Transverse colon (tissue), 4 donors: ENCODE measurements at places on chromosomes 2 and 18. TPM values are rescaled to one million over a fixed set of nuclear protein-coding genes. Genes with fewer than 3 reads are reported as not detected.
A peak's percentile ranks its signal among the peaks of the same experiment; 100 is the strongest.

DNA sequence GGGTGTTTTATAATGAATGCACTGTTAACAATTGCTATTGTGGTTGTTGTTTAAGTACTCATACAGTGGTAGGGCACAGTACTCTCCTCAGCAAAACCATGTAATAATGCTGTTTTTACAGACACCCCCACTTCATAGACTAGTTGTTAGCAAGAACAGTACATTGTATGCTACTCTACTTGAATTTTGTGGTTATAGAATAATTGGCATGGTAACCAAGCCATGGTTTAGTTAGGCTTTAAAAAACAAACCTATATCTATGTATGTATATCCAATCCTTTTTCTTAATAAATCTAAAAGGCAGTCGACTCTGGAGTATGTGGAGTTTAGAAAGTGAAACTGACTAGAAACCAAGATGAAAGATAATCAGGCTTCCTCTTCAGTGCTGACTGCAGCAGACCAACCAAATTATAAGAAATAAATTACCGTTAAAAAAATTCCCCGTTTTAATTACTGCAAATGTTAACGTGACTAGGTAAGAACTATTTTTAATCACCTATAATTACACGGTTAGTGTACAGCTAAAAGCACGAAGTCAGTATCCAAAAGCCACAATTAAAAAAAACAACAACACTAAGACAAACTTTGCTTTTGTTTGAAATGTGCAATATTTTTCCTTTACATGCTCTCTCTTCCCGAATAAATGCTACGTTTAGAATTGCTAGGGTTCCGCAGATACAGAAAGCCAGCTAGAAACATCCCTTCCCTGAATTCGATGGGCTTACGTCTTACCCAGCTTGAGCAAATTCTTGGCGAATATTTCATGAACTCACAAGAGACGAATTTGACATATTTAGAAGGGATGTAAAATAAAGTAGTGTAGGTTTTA lies 113.3 kb upstream of the SERTAD2 start:
- peaks cover 28% of the 10 kb centered on the region for H3K4me1 ChIP-seq
- peak overlapping the region; percentile 67 for H3K4me3 ChIP-seq
- H3K36me3 ChIP-seq = no peaks in the 10 kb centered on the region
- H3K27ac ChIP-seq = peak overlapping the region; percentile 98

DNA sequence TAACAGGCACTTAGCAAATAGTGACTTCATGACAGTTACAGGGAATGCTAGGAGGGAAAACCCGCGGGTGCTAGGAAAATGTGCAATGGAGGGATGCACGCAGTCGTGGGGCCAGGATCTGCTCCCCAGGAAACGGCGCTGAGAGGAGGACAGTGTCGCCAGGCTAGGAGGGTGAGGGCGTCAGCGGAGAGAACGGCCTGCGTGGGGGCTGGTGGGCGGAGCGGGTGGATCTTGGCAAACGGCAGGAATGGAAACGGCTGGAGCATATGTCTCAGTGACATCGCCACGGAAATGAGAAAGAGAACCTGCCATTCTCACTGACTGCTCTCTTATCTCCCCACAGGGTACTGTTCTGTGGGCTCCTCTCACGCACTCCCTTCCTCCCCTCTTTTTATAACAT lies 478.5 kb upstream of the ID2 start:
- H3K27me3 ChIP-seq = no peaks in the 10 kb centered on the region
- no peak overlapping the region for H3K4me3 ChIP-seq
- H3K4me1 ChIP-seq = no peaks in the 10 kb centered on the region
- no peak overlapping the region for H3K27ac ChIP-seq
- no peak for DNase-seq

GRCh38 chr2:180449171-180449915 lies 442.2 kb upstream of the CWC22 start:
- no peaks in the 10 kb centered on the region for H3K4me1 ChIP-seq
- H3K36me3 ChIP-seq = no peaks in the 10 kb centered on the region
- no peak overlapping the region for H3K4me3 ChIP-seq
- no peak for DNase-seq

- no peaks in the 10 kb centered on the region for H3K27me3 ChIP-seq
- peak; percentile 19 for DNase-seq
- no peak overlapping the region for H3K4me3 ChIP-seq
- peaks cover 51% of the 10 kb centered on the region for H3K4me1 ChIP-seq
Observed at GRCh38 chr2:215831296-215831913, 181.9 kb downstream of the MREG start.

DNA sequence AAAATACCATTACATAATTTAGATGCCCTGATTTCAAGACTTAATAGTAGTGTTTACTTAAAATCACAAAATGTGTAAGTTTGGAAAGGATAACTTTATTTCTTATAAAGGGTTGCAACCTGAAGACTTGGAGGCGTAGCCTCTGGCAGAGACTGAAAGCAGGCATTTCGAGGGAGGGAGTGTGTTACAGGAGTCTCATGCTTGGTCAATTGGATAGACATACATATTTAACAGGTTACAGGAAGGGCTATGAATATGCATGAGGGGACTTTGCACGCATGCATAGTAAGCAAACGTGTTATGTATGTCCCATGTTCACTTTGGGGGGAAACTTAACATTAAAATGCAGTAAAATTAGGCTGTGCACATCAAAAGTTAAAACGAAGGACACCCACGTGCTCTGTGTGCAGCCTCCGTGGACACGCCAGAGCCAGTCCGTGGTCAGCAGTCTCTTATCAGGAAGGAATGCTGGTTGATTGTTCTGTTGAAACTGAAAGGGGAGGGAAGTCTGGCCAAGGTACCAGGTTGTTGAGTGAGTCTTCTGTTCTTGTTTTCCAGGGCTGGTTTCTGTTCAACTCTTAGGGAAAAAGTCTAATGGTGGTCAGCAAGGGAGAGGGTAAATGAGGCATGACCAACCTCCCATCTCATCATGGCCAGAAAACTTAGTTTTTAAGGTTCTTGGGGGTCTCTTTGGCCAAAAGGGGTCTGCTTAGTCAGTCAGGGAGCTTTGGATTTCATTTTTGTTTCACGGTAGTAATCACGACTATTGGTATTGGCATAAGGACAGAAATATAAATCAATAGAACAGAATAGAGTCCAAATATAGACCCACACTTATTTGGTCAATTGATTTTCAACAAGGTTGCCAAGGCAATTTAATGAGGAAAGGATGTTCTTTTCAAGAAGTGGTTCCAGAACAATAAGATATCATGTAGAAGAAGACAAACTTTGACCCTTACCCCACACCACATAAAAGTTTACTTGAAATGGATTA lies 121.9 kb downstream of the MCFD2 start:
- H3K36me3 ChIP-seq = no peaks in the 10 kb centered on the region
- no peaks in the 10 kb centered on the region for H3K27me3 ChIP-seq
- H3K4me1 ChIP-seq = no peaks in the 10 kb centered on the region
- no peak overlapping the region for H3K27ac ChIP-seq
- DNase-seq = no peak
- H3K4me3 ChIP-seq = no peak overlapping the region

- H3K27me3 ChIP-seq = no peaks in the 10 kb centered on the region
- H3K4me3 ChIP-seq = no peak overlapping the region
- no peak overlapping the region for H3K27ac ChIP-seq
- H3K4me1 ChIP-seq = no peaks in the 10 kb centered on the region
Observed at GRCh38 chr2:147198651-147199171, 646.1 kb upstream of the ACVR2A start.

DNA sequence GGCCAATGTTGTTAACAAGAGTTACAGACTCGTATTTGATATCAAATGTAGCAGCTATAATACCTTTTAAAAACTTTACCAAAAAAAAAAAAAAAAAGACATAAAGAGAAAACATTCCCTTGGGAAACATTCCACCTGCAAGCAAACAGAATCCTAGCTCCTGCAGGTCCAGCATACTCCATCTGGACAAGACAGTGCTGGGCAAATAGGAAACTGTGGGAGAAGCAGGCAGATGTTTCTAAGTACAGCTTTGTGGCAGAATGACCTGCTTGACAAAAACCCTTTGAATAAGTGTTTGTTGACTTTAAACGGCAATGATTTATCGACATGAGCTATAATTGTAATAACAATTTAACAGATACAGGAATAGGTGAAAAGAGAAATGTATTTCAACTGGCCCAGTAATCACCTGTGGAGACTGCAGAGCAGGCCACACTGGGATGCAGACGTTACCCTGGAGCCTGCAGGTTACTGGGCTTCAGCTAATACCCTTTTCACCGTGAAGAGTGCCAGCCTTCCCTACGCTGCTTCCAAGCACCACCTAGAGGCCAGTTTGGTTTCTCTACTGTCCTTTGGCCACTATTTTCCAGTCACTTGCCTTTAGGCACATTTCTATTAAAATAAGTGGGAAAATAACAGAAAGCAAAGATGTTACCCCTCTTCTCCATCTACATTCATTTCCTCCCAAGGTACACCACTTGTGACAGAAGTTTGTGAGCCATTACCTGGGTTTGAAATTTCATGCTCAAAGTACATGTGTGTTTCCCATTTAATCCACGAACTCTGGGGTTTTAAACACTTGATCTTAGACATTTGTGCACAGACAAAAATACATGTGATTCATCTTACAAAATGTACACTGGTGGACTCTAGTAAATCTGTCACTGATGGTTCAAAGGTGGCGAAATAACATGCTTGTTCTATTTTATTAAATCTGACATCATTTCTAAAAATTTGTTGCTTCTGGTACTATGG lies 96.9 kb upstream of the ZNF397 start:
- no peaks in the 10 kb centered on the region for H3K36me3 ChIP-seq
- H3K27ac ChIP-seq = no peak overlapping the region
- no peaks in the 10 kb centered on the region for H3K4me1 ChIP-seq
- peak; percentile 53 for DNase-seq
- H3K4me3 ChIP-seq = no peak overlapping the region

SUCLG1 gene
- total RNA-seq = 55.4 TPM
